ENCODE measurements at places on chromosomes 7 and 10.

GRCh38 chr10:80694930-80695329 lies 157.2 kb downstream of the SH2D4B start:
- no peak for DNase-seq

- DNase-seq: no peak
Measured at GRCh38 chr7:74527842-74528241, 74.1 kb downstream of the GTF2IRD1 start.

GRCh38 chr7:104926601-104927041 lies 87.4 kb upstream of the KMT2E start:
- no peak for DNase-seq

- no peak for DNase-seq
Measured at GRCh38 chr7:99126921-99127553, 16.9 kb downstream of the SMURF1 start.

DNA sequence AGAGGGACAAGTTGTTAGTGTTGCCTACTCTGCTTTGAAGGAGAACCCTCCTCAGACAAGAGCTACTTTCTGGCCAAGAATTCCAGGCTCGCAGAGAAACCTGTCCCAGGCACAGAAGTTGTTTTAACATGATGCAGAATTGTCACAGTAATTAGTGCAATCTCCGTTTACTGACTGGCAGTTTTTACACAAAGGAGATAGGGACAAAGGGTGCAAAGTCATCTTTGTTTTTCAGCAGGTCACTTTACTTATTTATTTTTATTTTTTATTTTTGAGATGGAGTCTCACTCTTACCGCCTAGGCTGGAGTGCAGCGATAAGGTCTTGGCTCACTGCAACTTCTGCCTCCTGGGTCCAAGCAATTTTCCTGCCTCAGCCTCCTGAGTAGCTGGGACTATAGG lies 12.3 kb downstream of the TCF7L2 start:
- DNase-seq: no peak

GRCh38 chr10:60937022-60937421 lies 7.0 kb downstream of the RHOBTB1 start:
- DNase-seq: no peak

GRCh38 chr7:41566581-41566980 lies 136.3 kb downstream of the INHBA start:
- no peak for DNase-seq

DNA sequence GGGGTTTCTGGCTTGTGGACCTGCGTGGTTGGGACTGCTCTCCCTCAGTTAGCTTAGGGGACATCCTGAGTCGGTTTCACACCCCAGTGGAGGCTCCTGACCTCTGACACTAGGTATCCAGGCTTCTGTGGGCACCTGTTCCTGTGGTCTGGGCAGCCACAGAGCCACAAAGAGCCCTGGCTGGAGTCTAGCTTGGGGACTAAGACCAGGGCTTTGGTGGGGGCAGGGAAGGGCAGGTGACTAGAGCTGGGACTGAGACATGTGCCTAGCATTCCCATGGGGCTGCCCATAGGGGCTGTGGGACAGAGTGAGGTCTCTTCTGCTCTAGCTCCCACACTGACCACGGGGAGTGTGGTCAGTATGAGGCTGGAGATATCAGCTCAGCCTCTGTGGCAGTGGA lies 4.0 kb upstream of the TMEM270 start:
- DNase-seq: no peak

Data from AG04449 (cell line).